ENCODE measurements at places on chromosomes 4 and X. TPM values are rescaled to one million over a fixed set of nuclear protein-coding genes. Genes with fewer than 3 reads are reported as not detected.
A peak's percentile ranks its signal among the peaks of the same experiment; 100 is the strongest.

DNA sequence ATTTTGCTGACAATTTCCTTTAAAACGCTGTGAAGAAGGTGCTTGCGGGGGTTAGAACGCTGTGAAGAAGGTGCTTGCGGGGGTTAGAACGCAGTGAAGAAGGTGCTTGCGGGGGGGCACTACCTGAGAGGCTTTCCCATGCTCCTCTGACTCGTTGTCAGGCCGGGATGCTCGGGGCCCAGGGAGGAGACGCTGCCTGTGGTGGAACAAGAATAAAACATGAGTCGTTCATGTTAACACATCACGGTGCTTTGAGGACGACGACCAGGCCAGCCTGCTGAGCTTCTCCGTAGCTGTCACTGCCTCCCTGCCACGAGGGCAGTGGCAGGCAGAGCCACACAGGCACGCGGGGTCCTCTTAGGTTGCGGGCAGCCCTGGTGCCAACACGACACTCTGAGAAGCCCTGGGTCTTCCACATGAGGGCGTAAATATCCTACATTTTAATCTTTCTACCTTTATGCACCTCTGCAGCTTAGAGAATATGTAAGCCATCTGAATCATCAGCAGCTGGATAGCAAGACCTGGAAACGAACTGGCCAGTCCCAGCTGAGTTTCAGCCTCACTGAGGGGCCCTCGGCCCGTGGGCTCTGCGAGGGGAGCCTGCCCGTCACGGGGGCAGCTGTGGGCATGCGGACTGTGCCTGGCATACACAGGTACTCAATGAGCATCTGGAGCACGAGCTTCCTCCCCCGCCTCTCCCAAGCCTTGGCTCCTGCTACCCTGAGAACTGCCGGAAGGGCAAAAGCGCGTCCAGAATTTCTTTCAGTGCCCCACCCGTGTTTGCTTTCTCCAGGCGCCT, 47.0 kb downstream of the FGFRL1 start:
- no peak for DNase-seq

DNA sequence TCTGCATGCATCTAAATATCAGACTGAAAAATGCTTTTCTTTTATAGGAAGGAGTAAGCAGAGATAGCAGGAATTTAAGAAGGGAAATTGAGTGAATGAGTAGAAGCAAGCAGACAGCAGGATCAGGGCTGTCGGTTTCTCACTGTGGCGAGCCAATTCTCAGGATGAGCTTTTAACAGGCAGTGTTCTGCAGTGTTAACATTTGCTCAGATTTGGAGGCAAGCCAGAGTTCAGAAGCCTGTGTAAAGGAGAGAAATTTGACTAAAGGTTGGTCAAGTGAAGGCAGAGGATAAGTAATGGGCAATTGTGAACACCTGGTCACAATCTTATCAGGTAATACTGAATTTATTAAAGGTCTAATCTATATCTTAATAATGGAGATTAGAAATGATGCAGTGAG, 133.3 kb upstream of the MAGEB16 start:
- peak; percentile 1 for DNase-seq

DNA sequence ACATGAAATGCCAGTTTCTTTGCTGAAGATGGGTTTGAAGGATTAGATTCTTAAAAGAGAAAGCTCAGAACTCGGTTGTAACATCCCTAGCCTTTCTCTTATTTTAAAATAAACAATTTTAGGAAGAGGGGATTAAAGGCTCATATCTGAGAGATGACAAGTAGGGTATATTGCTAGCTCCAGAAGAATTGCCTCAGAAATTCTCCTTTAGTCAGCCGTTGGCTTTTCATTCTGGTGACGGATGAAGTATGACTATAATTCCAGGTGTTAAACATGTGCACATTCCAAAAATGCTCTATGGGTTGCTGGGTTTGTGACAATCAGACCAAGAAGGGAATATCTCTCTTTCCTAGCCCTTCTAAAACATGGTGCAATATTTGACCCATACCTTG, 17.8 kb downstream of the DKK2 start:
- no peak for DNase-seq

GRCh38 chrX:148204195-148204594, 223.1 kb downstream of the FMR1NB start:
- no peak for DNase-seq

DNA sequence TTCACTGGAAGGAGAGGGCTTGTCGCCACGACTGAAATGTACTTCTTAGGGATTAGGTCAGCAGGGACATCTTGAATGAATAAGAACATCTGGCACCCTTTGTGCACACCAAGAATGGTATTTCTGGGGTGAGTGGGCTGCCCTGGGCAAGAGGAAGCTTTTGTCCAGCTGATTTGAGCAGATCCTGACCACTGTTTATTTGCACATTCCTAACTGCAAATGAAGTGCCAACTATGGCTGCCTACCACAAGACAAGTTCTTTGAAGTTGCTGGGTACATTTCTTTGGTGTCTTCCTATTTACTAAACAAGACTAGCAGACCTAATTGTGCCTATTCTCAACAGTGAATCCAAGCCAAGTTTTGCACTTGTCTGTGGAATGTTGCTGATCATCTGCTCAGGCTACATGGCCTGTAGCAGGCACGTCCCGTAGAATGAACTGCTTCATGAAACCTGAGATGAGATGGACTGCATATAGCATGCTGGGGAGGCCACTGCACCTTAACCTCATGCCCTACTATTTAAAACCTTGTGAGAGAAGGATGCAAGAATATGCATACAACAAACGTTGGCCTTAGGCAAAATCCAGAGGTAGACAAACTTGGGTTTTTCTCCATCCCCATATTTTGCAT, 45.0 kb downstream of the PIR start:
- DNase-seq, result no peak

- no peak for DNase-seq
Observed at GRCh38 chr4:183543435-183543834, 38.6 kb downstream of the ING2 start.

- no peak for DNase-seq
Observed at GRCh38 chrX:63920875-63921274, 135.9 kb upstream of the ARHGEF9 start.

DNA sequence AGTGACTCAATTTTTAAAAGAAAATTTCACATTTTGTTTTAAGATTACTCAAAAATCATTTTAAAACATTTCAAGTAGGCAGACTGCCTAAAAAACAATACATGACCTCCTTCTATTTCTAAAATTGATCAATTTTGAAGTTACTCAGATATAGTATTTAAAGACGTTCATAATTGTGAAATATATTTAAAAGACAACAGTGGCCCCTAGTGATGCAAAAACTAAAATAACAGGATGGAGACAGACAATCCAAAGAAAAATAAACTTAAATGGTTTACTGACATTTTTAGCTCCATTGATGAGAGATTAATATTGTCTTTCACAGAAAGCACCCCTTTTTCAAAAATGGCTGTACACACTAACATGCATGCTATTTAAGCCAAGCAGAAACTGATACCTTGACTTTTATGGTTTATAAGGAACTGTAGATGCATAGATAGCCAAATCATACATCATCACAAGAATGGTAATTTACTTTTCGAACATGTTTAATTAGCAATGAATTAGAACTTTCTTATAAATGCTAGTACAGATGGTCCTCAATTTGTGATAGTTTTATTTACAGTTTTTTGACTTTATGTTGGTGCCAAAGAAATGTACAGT, 69.8 kb upstream of the FAT4 start:
- no peak for DNase-seq

DNA sequence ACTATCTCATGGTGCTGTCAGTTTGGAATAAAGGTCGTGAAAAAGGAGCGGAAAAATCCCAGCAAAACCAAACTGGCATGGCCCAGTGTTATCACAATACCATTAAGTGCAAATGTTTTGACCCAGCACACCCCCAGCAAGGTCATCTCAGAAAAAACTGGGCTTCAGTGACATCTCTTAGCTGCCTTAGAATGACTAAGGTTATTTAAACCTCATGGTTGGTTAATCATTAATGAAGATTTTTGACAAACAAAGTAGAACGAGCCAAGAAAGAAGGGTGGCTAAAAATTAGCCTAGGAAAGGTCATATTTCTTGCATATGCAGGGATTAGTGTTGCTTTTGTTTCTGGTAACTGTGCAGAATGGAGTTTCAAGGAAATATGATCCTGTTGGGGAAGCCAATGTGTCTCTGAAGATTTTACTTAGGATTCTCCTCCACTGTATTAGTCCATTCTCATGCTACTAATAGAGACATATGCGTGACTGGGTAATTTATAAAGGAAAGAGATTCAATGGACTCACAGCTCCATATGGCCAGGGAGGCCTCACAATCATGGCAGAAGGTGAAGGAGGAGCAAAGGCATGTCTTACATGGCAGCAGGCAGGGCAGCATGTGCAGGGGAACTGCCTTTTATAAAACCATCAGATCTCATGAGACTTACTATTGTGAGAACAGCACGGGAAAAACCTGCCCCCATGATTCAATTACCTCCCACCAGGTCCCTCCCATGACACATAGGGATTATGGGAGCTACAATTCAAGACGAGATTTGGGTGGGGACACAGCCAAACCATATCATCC, 83.5 kb downstream of the CHRNA9 start:
- DNase-seq, result no peak

DNA sequence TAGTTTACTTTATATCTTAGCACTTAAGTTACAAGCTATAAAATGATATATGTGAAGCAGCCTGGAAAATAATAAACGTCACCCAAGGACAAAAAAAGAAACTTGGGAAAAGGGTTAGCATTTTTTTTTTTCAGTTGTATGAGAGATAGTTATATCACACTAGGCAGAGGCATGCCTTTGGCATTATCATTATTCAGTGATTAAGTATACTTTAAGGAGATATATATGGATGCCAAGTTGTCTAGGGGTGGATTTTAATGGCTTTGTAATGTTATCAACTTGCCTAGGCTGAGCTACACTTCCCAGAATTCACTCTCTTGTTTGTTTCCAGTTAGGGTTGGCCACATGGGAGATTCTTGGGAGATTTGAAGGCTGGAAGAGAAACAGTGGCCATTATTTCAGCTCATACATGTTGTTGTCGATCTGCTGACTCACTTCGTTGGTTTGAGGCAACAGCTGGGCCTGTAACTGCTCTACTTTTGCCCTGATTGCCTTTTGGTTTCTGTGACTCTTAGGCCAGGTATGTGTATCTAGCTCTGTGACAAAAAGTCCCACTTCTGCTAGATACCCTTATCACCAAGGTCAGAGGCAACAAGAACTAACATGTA, 11.5 kb upstream of the SRPX start:
- DNase-seq, result no peak

- no peak for DNase-seq
Observed at GRCh38 chr4:122796801-122797404, 29.7 kb upstream of the FGF2 start.

DNA sequence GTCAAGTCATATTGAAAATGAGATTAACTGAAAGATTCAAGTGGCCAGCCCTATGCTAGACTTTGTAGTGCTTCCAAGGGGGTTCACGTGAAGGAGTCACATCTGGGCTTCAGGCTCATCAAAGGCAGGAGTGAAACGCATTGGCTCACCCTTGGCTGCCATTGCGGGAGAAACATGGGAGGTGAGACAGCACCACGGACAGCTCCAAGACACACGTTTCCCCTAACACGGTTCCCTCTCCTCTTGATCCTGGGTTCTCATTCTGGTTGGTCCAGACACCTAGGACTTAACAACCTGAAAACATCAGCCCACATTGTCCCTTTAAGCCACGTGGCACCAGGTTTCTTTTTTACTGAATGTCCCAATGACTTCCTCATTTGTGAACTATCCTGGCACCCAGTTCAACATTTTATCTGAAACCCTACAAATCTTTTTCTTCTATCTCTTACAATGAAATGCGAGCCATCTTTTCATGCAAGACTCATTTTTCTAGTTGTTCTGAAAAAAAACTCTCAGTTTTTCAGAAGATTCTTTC, 279.0 kb upstream of the VCX3A start:
- no peak for DNase-seq

DNA sequence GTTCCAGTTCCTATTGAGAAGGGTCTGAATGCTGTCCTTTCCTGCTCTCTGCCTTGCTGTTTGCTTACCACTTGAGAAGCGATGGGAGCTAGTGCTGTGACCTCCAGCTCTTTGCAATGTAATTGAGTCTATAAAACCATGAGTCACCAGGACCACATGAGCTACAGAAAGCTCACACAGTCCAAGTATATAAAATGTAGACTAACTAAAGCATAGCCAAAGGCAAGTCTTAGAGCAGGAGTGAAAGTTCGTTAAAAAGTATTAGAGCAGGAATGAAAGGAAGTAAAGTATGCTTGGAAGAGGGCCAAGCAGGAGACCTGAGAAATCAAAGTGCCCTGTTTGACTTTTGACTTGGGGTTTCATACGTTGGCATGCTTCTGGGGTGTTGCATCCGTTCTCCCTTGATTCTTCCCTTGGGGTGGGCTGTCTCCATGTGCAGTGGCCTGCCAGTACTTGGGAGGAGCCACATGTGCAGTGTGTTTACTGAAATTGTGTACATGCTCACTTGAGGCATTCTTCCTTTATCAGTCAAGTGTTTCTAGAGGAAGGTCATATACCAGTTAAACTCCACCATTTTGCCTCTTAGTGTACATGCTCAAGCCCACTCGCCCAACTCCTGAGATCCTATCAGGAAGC, 71.3 kb upstream of the KIT start:
- no peak for DNase-seq

- no peak for DNase-seq
Observed at GRCh38 chr4:159144112-159144694, 41.3 kb downstream of the RAPGEF2 start.

GRCh38 chrX:103754401-103754800, 22.2 kb upstream of the PLP1 start:
- DNase-seq, result no peak

GRCh38 chrX:19758539-19758938, 128.9 kb downstream of the SH3KBP1 start:
- no peak for DNase-seq

- no peak for DNase-seq
Observed at GRCh38 chr4:76637712-76638361, 202.8 kb downstream of the SHROOM3 start.

DNA sequence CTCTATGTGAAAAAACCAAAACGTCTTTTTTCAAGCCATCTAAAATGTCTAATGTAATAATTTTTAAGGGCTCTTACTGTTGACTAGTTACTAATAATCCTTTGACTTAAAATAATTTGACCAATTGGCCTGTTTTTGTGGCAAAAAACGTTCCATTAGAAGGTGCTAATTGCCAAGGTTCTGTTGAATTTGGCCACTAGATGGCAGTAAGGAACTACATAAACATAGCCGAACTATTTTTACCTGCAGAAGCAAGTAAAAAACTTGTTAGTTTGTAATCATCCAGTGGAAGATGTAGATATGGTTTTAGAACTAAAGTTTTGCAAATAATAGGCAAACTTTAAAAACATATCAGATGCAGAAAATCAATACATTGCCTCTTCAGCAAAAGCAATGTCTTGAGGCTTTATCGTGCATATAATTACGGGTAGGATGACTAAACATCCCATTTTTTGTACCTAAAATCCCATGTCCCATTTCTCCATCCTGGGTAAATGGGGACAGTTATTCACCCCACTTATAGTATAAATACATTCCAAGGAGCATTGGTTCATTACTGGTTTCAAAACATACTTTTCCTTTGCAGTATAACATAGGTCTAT, 57.6 kb downstream of the PROM1 start:
- DNase-seq, result peak; percentile 70

The CENPVL3 gene
- polyA plus RNA-seq, result 0.19 TPM

The FREM3 gene
- 0.44 TPM for polyA plus RNA-seq

The PDGFC gene
- polyA plus RNA-seq, result 32.8 TPM

The PDHA2 gene
- polyA plus RNA-seq, result not detected

The TRAM1L1 gene
- 4.4 TPM for polyA plus RNA-seq

The AKAP4 gene
- 0.28 TPM for polyA plus RNA-seq

The GAGE13 gene
- not detected for polyA plus RNA-seq

The PWWP3B gene
- polyA plus RNA-seq, result 26.1 TPM

The TCEAL8 gene
- 122 TPM for polyA plus RNA-seq

The ITGB1BP2 gene
- 123 TPM for polyA plus RNA-seq

The TRPC5OS gene
- 0.27 TPM for polyA plus RNA-seq

The LEF1 gene
- polyA plus RNA-seq, result 4.0 TPM

Data from muscle of back (tissue), 13 donors.